Effector memory CD4-positive, alpha-beta T cell (primary cell): ENCODE measurements at places on chromosomes 7 and 10.

DNA sequence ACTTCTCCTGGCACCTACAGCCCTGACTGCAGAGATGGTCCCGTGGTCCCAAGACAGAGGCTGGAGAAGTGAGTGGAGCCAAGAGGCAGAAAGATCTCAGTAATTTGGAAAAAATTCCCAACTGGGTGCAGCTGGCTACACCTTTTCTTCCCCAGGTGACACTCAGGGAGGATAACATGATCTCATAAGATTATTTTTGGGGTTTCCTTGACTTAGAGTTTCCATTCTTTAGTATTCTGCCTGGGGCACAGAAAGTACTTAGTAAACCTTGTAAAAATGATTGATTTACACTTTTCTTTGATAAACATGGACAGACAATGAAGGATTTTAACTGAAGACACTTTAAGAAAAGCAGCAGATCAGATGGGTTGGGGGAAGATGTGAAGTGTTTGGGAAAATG, 38.6 kb downstream of the HECW1 start:
- no peak for DNase-seq

- DNase-seq = no peak
Measured at GRCh38 chr7:12257582-12257981, 46.5 kb downstream of the TMEM106B start.

DNA sequence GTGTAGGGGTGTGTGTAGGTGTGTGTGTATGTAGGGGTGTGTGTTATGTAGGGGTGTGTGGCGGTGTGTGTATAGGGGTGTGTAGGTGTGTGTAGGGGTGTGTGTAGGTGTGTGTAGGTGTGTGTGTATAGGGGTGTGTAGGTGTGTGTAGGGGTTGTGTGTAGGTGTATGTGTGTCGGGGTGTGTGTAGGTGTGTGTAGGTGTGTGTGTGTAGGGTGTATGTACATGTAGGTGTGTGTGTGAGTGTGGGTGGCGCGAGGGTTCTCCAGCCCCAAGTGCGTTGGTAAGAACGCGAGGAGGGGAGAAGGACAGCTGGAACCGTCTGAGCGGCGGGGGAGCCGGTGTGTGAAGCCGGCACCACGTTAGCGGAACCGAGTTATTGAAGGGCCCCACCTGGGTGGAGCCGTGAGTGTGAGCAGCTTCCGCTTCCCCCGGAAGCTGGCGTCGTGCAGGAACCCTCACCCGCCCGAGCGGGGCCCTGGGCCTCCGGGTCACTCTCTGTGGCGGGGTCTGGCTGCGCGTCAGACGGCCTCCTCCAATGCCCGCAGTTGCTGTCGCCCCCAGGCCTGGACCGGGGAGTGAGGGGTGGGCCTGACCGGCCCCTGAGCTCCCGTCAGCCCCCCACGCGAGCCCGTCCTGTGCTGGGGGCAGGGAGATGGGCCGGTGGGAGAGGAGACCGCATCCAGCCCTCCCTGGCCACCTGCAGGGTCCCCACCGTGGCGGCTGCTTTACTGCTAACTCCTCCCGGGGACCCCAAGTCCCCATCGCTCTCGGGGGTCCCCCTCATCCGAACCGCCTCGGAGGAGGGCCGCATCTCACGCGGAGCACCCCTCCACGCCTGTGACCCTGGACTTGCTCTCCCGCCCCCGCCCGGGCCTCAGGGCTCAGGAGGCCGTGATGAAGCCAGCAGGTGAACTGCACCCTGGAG, 49.6 kb upstream of the PSMG3 start:
- no peak for DNase-seq

GRCh38 chr7:128102490-128103291, 71.5 kb upstream of the LRRC4 start:
- no peak for DNase-seq

DNA sequence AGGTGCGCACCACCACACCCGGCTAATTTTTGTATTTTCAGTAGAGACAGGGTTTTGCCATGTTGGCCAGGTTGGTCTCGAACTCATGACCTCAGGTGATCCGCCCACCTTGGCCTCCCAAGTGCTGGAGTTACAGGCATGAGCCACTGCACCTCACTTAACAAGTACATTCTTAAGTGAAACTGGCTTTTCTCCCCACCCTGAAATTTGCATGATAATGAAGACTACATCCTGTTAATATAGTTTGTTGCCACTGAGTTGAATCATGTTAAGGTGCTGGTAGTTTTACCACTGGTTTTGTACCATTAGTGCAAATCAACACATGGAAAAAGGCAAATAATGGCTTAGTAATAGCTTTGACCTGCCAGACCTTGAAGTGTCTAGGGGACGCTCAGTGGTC, 62.2 kb downstream of the MPLKIP start:
- no peak for DNase-seq

DNA sequence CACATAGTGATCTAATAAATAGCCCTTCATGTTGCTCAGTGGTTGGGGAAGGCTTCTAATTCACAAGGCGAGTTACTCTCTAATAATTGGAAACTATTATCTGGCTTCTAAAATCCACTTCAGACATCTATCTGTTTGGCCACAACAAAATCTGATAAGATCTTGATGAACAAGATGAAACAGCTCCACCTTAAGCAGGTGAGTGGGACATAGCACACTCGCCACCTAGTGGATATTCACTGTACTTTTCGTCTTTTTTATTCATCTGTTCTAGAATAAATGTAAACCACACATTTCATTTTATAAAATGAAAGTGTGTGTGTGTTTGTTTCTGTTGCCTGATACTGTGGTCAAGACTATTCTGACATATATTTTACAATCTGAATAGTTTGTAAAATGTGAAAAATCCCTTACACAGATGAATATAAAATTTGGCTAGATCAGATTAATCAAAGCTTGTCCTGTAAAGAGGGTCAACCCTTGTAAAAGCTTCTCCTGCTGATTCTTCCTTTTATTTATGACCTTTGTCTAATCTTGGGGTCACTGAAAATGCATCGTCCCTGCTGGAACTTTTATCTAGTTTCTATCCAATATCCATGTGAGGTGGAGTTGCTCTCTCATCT, 26.5 kb upstream of the CNTNAP2 start:
- no peak for DNase-seq
